Foreskin fibroblast (primary cell): ENCODE measurements at places on chromosomes 13 and 19.
A peak's percentile ranks its signal among the peaks of the same experiment; 100 is the strongest.

DNA sequence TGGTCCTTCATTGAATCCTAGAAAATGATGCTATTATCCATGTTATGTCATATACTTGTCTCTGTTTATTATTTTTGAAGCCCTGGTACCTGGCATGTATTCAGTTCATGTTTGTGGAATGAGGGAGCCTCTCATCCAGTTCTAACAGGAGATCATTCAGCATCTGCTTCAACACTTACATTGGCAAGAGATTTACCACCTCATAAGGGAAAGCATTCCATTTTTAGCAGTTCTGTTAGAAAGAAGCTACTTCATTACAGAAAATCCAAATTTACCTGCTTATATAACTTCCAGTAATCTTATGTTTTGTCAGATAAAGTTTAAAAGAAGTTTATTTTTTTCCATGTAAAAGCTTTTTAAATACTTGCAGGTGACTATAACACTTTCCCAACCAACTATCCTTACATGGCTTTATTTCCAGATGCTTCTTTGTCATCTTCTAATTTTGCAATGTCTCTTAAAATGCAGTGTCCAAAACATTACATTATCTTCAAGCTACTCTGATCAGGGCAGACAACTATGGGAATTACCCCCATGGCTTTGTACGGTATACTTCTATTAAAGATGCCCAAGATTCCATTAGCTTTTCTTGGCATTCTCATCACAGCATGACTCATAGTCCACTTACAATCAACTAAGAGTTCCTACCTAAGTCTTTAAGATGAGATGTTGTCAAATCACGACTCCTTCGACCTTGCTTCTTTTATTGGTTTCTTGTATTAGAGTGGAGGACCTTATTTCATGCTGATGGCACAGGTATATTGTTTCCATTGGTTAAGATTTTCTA, 262.1 kb downstream of the PCDH9 start:
- no peak for DNase-seq

DNA sequence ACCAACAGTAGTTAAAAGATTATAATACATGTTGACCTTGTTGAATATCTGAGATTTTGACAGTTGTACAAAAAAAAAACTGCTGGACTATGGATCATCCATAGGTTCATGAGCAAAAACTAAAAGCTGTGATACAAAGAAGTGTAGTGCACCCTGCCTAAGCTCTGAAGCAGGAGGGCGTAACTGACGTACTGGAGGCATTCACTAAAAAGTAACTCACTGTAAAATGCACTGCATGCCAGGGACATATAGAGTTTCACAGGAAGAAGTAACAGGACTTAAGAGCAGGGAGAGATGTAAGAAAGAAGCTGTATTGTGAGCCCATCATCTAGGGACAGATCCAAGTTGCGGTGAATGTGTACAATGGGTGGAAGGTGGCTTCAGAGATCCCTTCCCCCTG, 177.9 kb downstream of the IRS2 start:
- DNase-seq = no peak

- no peak for DNase-seq
These were observed 12.9 kb downstream of the PIN1 start for GRCh38 chr19:9848060-9848459.

GRCh38 chr13:53105477-53105876, 76.9 kb downstream of the OLFM4 start:
- no peak for DNase-seq

- no peak for DNase-seq
These were observed 1.2 kb upstream of the KPTN start for GRCh38 chr19:47485210-47485609.

- no peak for DNase-seq
These were observed 4.0 kb downstream of the RDH13 start for GRCh38 chr19:55058781-55059610.

GRCh38 chr19:51272183-51272810, 21.4 kb downstream of the SIGLECL1 start:
- no peak for DNase-seq

GRCh38 chr13:33992881-33993336, 175.0 kb downstream of the RFC3 start:
- no peak for DNase-seq

DNA sequence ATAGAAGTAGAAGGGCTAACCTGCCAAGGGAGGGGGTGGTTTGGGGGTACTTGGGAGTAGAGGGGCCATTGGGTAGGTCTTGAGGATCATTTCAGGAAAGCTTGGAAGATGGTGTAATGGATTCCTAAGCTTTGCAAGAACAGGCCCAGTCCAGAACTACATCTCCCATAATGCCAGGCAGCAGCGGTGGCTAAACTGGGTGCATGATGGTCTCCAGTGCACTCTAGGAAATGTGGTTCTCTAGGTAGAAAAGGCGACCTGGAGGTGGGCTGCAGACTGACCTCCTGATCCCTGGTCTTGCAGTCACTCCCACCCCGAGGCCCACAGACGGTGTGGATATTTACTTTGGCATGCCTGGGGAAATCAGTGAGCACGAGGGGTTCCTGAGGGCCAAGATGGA, 3.8 kb downstream of the APLP1 start:
- DNase-seq = no peak

DNA sequence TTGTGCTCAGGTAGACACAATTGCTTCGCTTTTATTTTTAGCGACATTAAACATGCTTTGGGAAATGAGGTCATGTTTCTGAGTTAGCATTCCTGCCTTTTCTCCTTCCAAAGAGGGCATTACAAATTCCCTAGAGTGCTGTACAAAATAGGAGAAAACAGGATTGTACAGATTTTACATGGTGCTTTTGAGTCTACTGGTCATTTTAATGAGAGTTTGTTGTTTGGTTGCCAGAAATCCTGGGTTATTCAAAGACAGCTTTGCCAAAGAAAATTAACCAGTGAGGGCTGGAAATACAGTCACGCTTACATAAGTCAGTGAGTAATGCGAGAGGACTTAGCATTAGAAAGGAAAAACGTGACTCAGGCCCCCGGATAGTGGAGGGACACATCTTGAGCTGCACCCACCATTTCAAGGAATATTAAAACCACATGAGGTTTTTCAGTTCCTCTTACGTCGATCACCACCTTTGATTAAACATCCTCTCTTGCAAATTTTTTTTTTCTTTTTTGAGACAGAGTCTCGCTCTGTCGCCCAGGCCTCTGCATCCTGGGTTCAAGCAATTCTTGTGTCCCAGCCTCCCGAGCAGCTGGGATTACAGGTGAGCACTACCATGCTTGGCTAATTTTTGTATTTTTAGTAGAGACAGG, 55.4 kb downstream of the SACS start:
- DNase-seq = peak; percentile 99
